Activated T-helper 1 cell treated with anti-CD3 and anti-CD28 coated beads, Interleukin-12 subunit alpha, Interleukin-12 subunit beta, Interleukin-2, Interleukin-4 antibody, amounts not matched to agents 30 ng/mL and 10 ng/mL and 1 ng/mL, durations not matched to agents 14 hours and 24 hours and 36 hours (primary cell): ENCODE measurements at places on chromosomes 1 and 21. TPM values are rescaled to one million over a fixed set of nuclear protein-coding genes. Genes with fewer than 3 reads are reported as not detected.

Gene GPA33
- 0.07 and 0.08 TPM in 2 replicates for total RNA-seq

DNA sequence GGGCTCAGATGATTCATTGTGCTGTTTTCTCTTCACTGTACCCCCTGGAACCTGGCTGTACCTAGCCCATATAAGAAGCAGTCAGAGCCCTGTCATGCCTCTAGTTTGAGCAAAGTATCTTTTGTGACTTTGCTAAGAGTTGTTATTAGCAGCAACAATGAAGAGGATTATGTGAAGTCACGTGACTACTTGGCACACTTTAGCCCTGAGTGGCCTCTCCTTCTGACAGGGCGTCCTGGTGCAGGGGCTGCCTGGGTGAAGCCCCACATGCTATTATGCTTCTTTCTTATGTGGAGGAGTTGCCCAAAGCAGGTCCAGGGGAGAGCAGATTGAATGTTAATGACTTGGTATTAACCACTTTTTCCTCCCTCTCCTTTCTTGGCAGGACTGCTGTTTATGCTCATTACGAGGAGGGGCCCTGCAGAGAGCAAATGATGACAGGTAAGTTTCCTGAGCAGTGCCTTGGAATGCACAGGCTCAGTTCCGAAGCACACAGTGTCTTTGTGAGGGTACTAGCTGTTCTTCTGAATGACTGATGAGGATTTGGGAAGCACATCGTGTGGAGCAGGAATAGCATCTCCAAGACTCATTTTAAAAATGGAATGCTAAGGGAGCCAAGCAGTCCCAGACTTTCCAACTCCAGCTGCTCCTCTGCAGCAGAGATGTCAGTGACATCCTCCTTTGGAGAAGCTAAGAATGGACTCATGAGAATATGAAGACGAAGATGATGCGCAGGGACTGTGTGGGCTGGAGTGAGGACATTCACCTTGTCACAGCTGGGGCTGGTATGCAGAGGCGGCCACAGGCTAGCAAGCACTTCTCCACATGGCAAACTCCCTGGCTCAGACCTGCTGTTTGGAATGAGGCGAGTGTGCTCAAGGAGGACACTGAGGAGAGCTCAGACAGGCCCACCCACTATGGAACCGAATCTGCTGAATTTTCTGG lies 15.2 kb upstream of the ST3GAL3 start:
- no peak for DNase-seq

Gene KCNJ9
- not detected in 2 replicates for total RNA-seq

DNA sequence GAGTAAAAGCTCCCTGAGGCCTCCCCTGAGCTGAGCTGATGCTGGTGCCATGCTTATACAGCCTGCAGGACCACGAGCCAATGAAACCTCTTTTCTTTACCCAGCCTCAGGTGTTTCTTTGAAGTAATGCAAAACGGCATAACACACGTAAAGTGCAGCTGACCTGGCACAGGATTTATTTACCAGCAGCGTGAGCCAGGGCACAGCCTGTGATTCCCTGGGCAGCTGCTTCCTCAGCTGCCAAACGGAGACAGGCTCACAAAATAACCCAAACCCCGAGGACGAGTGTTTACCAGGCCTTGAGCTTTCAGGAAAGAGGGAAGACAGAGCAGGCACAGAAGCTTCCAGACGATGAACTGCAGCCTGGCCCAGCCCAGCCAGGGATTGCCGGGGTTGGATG lies 120.6 kb upstream of the ARHGEF16 start:
- no peak for DNase-seq

- no peak for DNase-seq
Measured at GRCh38 chr1:71668065-71668464, 587.2 kb upstream of the ZRANB2 start.

DNA sequence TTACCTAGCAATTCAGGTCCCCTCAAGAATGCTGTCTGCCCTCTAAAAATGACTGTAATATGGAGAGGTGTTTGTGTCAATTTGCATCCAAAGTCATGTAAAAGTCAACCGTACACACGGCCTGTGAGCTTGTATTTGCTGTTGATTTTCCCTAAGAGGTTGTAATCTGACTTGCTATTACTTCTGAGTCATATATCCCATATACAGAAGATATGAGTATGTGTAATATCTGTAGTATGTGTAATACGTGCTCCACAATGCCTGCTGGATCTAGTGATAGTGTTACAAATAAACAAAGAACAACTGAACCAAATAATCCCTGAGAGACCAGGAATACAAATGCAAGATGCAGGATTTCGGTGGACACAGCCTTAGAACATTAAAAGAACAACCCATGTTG lies 1.4 kb upstream of the KCNJ6 start:
- no peak for DNase-seq

Gene HIVEP3
- total RNA-seq, result 75.4 and 76.7 TPM in 2 replicates

GRCh38 chr1:115652236-115652788 lies 10.5 kb downstream of the VANGL1 start:
- DNase-seq, result no peak

DNA sequence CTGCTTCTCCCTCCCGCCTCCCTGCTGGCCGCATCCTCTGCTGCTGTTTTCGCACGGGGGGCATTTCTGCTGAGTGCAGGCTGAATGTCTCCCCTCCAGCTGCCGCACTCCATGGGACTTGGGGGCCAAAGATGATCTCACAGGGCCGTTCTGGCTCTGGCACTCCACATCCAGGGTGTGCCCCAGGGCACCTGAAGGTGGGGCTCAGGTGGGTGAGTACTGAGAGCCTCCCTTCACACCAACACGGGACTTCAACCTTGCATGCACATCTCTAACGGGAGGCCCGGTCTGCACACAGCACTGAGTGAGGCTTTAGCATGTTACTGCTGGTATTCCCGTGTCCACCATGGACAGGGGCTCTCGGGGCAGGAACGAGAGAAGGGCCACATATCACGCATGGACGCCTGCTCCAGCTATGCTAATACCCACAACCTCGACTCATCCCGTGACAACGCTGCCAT lies 88.9 kb downstream of the DMRTB1 start:
- no peak for DNase-seq

DNA sequence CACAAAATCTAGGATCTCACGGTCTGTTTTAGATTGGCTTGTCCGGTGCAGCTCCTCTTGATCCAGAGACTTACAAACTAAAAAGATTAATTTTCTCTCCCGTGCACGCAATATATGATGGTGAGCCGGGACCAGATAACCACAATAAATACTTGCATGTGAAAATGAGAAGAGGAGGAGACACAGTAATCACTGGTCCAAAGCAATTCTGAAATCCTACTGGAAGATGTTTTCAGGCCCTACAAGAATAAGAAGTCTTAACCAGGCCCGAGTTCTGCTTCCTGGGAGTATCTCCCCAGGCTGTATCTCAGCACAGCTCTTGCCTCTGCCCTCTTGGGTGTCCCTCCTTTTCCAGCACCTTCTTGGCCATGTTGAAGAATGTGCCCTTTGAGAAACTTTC lies 1.0 kb upstream of the WDR4 start:
- no peak for DNase-seq

Gene HES4
- total RNA-seq, result 1.8 and 2.9 TPM in 2 replicates

GRCh38 chr1:59643526-59643925 lies 171.2 kb upstream of the HOOK1 start:
- DNase-seq, result no peak

DNA sequence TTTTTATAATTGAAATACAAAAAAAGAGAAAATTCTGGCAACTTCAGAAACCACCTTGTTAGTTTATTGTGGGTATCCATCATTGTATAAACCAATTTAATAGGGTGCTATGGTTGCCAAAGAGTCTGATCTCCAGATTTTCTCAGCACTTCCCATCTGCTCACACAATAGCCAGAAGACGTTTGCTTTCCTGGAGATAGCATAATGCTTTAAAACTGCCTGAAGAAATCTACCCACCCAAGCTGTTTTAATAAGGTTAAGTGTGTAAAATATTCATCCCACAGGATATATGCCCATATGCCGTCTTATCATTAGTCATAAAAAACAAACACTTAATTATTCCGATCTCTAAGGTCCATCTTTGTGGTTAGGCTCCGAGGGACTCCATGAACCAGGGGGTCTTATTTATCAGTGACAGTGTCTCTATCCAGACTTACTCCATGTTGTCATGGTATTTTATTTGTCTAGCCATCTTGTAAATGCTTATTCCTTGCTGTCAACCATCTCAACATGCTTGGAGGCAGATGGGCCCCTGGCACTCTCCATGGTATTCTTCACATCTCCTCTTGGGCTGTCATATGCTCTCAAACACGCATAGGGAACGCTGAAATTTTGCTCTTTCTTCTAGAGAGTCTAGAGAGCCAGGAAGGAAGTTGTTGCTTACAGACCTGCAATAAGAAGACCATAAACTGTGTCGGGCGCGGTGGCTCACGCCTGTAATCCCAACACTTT lies 58.5 kb downstream of the MAP10 start:
- DNase-seq, result no peak

DNA sequence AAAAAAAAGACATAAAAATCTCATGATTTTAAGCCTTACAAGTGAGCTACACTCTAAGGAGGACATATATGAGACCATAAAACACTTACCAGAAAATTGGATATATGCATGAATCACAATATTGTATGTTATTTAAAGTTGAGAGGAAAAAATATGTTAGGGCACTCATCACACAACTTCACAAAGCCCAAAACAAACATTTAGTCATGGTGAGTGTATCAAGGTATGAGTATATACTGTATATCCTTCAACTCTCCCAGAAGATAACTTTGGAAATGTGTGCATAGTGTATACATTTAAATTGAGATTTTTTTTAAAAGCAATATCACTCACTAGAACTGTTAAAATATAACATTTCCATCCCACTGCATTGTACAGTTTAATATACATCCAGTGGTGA lies 259.3 kb downstream of the SRGAP2C start:
- no peak for DNase-seq

Gene SLAMF8
- total RNA-seq, result 0.49 and 0.69 TPM in 2 replicates

DNA sequence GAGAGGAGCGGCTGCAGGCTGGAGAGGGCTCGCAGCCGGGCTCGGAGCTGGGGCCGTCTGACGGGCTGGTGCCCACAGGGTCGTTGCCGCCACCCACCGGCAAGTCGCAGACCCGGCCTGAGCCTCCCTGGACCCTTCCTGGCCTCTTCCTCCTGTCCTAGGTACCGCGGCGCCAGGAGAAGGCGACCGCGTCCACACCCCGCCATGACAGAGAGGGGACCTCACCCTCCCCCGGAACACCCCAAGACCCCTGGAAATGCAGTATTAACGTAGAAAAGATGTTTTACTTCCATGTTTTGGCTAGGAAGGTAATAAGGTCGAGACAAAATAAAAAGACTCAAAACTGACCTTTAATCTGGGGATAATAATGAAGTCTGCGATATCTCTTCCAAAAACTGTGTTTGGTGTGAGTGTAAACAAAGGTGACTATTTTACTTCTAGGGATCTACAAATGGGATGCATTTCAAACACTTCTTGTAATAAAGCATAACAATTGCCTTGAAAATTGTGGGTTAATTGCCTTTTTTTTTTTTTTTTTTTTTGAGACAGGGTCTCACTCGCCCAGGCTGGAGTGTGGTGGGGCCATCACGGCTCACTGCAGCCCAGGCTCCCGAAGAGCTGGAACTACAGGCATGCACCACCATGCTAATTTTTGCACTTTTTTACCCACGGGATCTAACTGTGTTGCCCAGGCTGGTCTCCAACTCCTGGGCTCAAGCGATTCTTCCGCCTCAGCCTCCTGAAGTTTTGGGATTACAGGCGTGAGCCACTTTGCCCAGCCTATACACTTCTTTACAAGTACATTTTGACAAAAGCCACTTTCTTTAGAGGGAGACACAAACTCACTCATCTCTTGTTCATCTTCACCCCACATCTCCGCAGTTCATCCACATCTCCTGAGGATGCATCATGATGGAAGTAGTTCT lies 838 bp upstream of the RSRP1 start:
- DNase-seq, result no peak

Gene ARHGEF11
- 3.2 and 4.2 TPM in 2 replicates for total RNA-seq

DNA sequence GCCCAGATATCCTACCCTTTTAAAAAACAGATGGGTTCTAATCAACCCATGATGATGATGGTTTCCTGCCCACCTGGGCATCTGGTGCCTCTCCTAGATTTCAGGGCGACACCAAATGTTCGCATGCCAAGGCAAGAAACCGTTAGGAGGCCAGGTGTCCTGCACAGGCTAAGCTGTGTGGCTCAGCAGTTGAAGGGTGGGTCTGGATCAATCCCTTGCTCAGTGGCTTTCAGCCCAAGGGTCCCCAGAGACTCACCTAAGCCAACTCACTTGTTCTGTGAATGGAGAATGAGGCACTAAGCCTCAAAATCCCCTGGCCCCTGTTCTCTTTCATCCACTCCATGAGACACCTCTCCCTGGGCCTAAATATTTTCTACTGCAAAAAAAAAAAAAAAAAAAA lies 169.1 kb upstream of the EDN2 start:
- no peak for DNase-seq

GRCh38 chr21:45079351-45079750 lies 5.0 kb downstream of the ADARB1 start:
- no peak for DNase-seq

Gene SMIM11
- total RNA-seq, result 7.1 and 18.7 TPM in 2 replicates

DNA sequence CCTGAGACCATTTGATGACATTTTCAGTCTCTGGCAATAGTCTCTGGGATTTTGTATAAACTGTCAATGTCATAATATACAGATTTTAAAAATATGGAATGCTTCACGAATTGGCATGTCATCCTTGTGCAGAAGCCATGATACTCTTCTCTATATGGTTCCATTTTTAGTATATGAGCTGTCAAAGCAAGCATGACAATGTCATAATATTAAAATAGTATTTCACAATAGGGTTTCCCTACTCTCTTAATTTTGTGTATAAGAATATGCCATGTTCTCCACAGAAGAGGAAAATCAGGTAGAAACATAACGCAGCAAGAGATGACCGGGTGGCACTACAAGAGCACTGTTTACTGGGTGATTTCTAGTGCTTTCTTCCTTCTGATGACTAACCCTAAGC lies 8.3 kb upstream of the DIPK1A start:
- no peak for DNase-seq

GRCh38 chr21:45127937-45128336 lies 53.6 kb downstream of the ADARB1 start:
- no peak for DNase-seq

DNA sequence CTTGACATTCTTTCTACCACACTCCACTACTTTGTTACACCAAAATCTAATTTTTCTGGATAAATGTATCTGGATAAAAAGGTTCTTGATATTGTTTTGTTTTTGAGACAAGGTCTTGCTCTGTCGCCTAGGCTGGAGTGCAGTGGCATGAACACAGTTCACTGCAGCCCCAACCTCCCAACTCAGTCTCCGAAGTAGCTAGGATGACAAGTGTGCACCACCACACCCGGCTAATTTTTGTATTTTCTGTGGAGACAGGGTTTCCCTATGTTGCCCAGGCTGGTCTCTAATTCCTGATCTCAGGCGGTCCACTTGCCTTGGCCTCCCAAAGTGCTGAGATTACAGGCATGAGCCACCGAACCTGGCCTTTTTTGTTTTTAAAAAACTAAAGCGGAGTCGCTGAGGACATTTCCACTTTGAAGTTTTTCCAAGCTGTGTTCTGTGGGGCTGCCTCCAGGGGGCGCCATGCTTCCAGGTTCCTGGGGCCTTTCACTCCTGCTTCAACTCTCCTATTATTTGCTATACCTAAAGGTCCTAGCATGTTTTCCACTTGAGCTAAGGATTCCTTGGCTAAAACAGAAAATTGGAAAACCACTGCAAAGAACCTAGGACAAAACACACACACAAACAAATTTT lies 14.1 kb upstream of the NCMAP start:
- no peak for DNase-seq
